Spleen (tissue), 13 donors: ENCODE measurements at places on chromosomes 5 and 9. TPM values are rescaled to one million over a fixed set of nuclear protein-coding genes. Genes with fewer than 3 reads are reported as not detected.

BNIP1 gene
- 10.6 TPM for polyA plus RNA-seq

FAM13B gene
- polyA plus RNA-seq = 11.5 TPM

NR4A3 gene
- polyA plus RNA-seq = 1.8 TPM

- no peak overlapping the region for H3K4me3 ChIP-seq
- no peak overlapping the region for H3K27ac ChIP-seq
- no peak for DNase-seq
These were observed 116.4 kb downstream of the GADD45G start for GRCh38 chr9:89721176-89721700.

DNA sequence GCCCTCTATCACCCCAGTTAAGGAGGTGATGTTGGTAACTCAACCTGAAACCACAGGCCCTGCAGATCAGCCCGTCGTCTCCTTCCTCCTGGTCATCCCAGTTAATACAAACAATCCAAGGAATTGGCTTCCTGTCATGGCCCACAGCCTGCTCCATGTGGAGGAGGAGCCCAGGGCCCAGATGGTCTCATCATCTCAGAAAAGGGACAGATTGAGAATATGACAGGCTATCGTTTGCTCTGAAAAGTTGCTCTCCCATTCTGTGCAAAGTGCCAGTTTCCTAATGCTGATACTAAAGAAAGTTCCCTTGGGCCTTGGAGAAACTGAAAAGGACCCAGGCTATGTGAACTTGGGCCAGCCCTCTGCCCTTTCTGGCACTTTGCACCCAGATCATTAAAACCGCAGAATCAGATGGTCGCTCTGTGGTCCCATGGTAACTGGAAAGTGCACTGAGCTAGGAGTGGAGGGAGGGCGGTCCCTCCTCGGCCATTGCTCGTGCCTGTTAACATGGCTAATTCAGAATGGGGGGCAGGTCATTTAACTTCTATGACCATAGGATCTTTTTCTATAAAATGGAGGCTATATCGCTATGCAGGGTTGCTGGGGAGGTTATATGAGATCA is 675 bp upstream of the SPAAR start:
- H3K4me1 ChIP-seq = peaks cover 94% of the 10 kb centered on the region
- H3K36me3 ChIP-seq = no peaks in the 10 kb centered on the region
- no peak for DNase-seq
- H3K27me3 ChIP-seq = no peaks in the 10 kb centered on the region
- peak overlapping the region; percentile 80 for H3K27ac ChIP-seq

- H3K27ac ChIP-seq = no peak overlapping the region
- H3K4me3 ChIP-seq = no peak overlapping the region
- peaks cover 15% of the 10 kb centered on the region for H3K4me1 ChIP-seq
- H3K27me3 ChIP-seq = no peaks in the 10 kb centered on the region
- no peak for DNase-seq
- H3K36me3 ChIP-seq = no peaks in the 10 kb centered on the region
These were observed 23.2 kb downstream of the STXBP1 start for GRCh38 chr9:127635201-127635735.

DNA sequence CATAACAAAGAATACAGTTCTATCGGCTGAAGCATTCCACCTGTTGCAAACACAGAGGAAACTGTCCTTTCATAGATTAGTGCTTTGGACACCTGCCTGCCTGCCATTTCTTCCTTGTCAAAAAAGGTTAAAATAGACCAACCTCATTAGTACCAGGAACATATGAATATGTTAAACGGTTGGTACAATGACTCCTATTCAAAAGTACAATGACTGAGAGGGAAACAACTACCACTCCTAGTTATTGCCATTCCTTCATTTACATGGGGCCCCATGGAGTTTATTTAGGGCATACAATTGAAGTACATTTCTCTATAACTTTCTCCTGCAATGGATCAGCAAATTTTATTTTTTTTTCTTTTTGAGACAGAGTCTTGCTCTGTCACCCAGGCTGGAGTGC is 77.4 kb upstream of the PIP5K1B start:
- H3K27me3 ChIP-seq = no peaks in the 10 kb centered on the region
- H3K4me1 ChIP-seq = no peaks in the 10 kb centered on the region
- H3K36me3 ChIP-seq = no peaks in the 10 kb centered on the region

DNA sequence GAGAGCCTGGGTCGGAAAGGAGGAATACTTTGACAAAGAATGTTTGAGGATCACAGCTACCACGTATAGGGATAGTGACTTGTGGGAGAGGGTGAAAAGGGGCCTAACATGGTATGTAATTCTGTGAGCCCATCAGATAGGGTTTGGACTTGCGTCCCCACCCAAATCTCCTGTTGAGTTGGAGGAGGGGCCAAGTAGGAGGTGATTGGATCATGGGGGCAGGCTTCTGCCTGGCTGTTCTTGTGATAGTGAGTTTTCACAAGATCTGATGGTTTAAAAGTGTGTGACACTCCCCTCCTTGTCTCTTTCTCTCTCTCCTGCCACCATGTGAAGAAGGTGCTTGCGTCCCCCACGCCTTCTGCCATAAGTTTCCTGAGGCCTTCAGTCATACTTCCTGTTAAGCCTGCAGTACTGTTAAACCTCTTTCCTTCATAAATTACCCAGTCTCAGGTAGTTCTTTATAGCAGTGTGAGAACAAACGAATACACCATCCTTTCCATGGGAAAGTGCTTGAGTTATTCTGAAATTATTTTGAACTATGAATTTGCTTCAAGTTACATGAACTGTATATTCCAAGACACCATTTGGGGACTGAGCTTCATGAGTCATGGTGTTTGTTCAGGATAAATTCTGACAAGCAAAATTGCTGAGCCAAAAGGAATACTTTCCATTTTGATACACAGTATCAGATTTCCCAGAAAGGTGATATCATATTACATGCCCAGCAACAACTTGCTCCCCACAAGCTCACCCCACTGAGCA is 68.8 kb upstream of the SSBP2 start:
- no peaks in the 10 kb centered on the region for H3K27me3 ChIP-seq
- H3K4me3 ChIP-seq = no peak overlapping the region
- no peaks in the 10 kb centered on the region for H3K36me3 ChIP-seq
- no peak for DNase-seq

DNA sequence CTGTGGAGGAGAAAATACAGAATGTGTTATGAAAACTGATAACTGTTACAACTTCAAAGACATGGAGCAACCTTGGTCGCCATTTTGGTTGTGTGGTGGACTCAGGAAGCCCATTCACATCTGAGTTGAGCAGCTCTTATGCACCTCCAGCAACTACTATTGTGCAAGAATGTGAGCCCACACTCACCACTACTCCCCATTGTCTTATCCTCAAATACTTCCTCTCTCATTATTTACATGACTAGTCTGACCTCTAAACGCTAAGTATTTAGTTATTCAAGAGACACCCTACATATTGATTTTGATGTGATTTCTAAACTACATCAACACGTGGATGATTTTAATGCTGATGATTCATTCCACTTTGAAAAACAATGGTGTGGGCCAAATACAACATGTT is 516.6 kb upstream of the CLINT1 start:
- DNase-seq = no peak
- no peaks in the 10 kb centered on the region for H3K27me3 ChIP-seq
- no peak overlapping the region for H3K4me3 ChIP-seq
- no peak overlapping the region for H3K27ac ChIP-seq
- no peaks in the 10 kb centered on the region for H3K36me3 ChIP-seq
- H3K4me1 ChIP-seq = peaks cover 24% of the 10 kb centered on the region

DNA sequence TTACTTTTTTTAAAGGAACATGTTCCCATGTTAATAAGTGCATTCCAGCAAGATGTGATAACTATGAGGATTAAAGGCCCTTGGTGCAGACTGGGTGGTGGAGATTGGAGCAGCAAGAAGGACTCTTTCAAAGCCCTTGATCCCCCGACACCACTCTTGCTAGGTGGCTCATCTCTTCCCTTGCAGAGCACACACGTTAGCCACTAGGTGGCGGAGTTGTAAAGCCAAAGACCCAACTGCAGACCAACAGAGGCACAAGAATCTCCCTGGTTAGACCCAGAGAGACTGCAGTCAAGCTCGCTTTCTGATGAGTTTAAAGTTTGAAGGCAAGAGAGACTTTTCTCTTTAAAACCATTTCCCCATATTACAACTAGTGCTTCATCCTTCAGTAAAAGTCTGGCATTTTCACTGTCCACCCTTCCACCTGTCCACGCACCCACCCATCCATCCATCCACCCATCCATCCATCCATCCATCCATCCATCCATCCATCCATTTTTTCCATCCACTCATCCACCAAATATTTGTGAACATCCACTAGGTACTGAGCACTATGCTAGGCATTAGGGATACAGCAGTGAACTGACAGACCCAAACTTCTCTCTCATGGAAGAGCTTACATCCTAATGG is 226.9 kb downstream of the MSX2 start:
- DNase-seq = no peak
- no peak overlapping the region for H3K4me3 ChIP-seq
- H3K4me1 ChIP-seq = no peaks in the 10 kb centered on the region
- H3K27ac ChIP-seq = no peak overlapping the region
- no peaks in the 10 kb centered on the region for H3K36me3 ChIP-seq

DNA sequence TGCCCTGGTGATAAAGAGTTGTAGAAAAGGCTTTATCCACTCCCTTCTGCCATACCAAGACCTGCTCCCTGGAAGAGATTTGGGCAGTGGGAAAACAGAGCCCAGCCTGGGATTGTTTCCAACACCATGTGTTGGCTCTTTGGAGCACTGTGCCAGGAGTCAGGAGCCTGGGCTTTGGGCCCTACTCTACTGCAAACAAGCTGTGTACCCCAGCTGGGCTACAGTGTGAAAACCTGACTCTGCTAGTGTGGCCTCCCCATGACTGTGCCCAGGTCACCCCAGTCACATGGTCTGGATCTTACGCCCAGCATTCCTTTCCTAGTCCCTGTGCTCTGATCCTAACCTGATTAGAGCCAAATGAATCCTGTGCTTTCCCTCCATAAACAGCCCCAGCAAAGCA is 39.3 kb upstream of the SHB start:
- H3K36me3 ChIP-seq = no peaks in the 10 kb centered on the region
- H3K27ac ChIP-seq = no peak overlapping the region
- no peaks in the 10 kb centered on the region for H3K27me3 ChIP-seq
- H3K4me1 ChIP-seq = no peaks in the 10 kb centered on the region
- no peak for DNase-seq
